ENCODE measurements at places on chromosomes 11 and 22. TPM values are rescaled to one million over a fixed set of nuclear protein-coding genes. Genes with fewer than 3 reads are reported as not detected.

The CRYBA4 gene
- not detected for total RNA-seq

The C11orf52 gene
- total RNA-seq = not detected

The HEPN1 gene
- 0.33 TPM for total RNA-seq

The LRP4 gene
- 1.4 TPM for total RNA-seq

The OR10A2 gene
- not detected for total RNA-seq

The MYRF gene
- total RNA-seq = 0.65 TPM

The OOSP3 gene
- total RNA-seq = not detected

The OR8G5 gene
- total RNA-seq = not detected
